Fibroblast of gingiva (primary cell): ENCODE measurements at places on chromosomes 2 and 18.

- DNase-seq: no peak
Measured at GRCh38 chr2:25960920-25961319, 21.4 kb downstream of the KIF3C start.

- DNase-seq: no peak
Measured at GRCh38 chr2:140185076-140185475, 1404.9 kb upstream of the NXPH2 start.

- DNase-seq: no peak
Measured at GRCh38 chr2:14861181-14861580, 228.7 kb downstream of the LRATD1 start.

GRCh38 chr18:2978661-2979106 lies 34.3 kb downstream of the LPIN2 start:
- DNase-seq: peak; percentile 57

DNA sequence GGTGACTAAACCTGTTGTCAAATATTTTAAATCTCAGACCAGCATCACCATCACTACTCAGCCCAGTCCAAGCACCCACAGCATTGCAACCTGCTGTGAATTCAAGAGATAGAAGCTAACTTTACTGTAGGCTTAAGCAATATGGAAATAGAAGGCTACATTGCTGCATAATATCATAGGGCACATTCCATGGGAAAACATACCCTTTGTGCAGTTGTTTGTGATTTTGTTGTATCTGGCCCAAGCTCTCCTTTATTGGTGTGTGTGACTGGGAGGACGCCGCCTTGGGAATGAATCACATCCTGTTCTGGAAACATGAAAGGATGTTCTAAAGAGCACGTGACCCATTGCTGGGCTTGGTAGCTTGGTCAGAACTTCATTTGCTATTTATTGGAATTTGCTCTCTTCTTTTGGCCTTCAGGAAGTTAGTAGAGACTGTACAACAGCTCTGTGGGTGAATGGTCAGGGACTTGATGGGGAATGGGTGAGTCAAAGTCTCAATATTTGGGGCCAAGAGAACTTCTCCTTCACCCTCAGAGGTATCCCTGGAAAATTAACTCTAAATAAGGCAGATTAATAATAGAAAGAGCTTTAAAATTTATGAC lies 106.8 kb upstream of the SERPINE2 start:
- peak; percentile 69 for DNase-seq

GRCh38 chr2:164910101-164910899 lies 45.0 kb downstream of the SLC38A11 start:
- no peak for DNase-seq

DNA sequence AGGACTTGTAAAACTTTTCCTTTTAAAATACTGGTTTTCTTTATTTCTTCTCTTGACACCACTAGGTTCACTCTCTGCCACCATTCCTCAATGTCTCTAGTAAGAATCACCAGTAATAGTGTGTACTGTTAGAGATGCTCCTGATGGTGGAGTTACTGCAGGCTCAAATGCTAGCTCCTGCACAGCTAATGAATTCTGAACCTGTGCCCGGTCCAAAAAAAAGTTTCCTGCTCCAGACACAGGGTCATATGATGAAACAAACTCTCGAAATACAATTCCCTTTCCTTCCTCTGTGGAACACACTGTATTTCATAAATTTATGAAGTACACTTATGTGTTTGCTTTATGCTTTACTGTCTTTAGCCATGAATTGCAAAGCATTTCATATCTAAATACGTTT lies 19.2 kb downstream of the PMS1 start:
- DNase-seq: peak; percentile 63

DNA sequence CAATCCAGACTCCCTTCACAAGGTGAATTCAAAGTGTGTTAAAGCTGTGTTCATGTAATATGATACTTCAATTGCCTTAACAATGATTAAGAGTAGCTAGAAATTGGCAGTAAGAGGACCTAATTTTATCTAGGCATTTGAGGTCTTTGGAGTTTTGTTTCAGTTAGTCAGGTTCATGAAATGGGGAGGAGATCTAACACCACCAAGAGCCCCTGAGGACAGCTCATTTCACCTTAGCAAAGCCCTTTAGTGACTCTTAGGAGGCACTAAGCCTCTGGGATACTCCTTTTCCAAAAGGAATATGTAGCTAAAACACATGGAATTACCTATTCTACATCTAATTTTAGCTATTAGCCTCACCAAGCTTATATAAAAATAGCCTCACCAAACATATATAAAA lies 716.5 kb upstream of the RAB6C start:
- no peak for DNase-seq

GRCh38 chr2:172461591-172462372 lies 34.4 kb downstream of the ITGA6 start:
- peak; percentile 11 for DNase-seq

- no peak for DNase-seq
Measured at GRCh38 chr2:237967463-237967951, 693 bp downstream of the UBE2F start.

DNA sequence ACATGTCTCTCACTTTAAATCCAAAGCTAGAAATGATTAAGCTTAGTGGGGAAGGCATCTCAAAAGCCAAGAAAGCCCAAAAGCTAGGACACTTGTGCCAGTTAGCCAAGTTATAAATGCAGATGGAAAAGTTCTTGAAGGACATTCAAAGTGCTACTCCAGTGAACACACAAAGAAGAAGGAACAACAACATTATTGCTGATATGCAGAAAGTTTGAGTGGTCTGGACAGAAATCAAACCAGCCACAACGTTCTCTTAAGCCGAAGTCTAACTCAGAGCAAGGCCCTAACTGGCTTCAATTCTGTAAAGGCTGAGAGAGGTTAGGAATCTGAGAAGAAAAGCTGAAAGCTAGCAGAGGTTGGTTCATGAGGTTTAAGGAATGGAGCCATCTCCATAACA lies 49.0 kb downstream of the PPP4R1 start:
- no peak for DNase-seq

DNA sequence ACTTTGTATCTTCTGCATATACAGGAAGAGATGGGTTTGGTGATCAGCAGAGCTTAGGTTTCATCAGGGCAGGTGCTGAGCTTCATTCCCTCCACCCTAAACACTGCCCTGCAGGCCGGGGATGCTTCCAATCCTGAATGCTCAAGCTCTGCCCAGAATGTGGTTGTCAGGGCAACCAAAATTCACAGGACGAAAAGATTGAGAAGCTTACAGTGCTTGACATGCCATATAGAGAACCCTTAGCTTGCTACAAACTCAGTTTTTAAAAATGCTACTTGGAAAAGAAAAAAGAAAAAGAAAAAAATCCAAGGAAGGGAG lies 65.6 kb downstream of the SH3RF3 start:
- DNase-seq: no peak

GRCh38 chr2:222993920-222994650 lies 57.9 kb upstream of the KCNE4 start:
- peak; percentile 96 for DNase-seq

GRCh38 chr2:185274718-185275484 lies 463.7 kb upstream of the FSIP2 start:
- DNase-seq: no peak

DNA sequence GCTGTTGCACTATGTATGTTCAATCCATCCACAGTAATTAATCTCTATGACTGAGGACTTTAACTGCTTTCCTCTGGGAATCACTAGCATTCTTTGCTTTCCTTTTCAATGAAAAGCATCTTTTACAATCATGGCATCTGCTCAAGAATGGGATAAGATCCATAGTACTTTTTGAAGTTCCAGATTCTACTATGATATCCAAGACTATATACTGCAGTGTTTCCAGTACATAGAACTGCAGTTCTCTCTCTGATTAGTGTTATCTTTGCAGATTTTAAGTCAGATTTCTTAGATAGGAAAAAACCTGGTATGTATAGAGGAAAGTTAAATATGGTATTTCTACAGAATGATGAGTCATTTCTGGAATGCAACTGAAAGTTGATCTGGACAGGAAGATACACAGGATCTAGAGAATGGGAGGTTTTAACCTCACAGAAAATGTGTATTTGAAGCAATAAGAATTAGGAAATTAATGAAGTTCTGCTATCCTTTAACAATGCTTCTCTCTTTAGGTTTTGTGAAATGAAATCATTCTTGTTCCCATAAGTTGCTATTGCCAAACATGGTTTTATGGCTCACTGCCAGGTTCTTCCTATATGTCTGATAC lies 670.7 kb downstream of the ERBB4 start:
- DNase-seq: peak; percentile 59

- peak; percentile 94 for DNase-seq
Measured at GRCh38 chr2:120613742-120614571, 121.7 kb upstream of the GLI2 start.

GRCh38 chr2:62431512-62431911 lies 74.5 kb downstream of the TMEM17 start:
- DNase-seq: no peak

GRCh38 chr18:68611311-68611710 lies 103.6 kb downstream of the TMX3 start:
- no peak for DNase-seq

DNA sequence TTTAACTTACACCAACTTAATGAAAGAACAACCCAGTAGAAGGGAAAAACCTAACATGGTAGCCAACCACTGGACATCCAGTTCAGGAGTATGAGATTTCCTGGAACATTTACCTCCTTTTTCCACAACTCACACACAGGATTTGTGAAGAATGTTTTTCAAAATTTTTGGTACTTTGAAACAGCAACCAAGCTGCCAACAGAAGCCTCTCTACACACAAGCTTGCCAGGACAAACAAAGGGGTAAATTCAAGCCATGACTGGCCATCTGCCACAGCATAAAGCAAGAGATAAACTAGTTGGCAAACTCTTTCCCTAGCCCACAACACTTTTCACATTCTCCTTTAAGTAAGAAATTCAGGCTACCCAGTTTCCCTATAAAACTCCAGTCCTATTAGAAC lies 21.4 kb downstream of the MGAT4A start:
- peak; percentile 25 for DNase-seq

DNA sequence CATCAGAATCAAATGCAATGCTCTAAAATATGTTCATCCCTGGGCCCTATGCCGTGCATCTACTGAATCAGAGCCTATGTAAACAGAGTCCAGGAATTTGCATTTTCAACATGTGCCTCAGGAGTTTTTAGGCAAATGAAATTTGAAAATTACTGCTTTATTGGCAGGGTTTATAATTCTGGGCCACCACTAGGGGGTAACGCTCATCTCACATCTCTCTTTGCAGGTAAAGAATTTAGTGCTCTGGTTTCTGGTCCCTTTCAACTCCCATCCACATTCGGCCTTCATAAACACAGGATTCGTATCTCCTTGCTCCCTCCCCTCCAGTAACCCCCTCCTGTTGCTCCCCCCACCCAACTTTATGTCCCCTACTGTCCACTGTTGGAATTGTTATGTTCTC lies 49.3 kb downstream of the LYPD6B start:
- no peak for DNase-seq

DNA sequence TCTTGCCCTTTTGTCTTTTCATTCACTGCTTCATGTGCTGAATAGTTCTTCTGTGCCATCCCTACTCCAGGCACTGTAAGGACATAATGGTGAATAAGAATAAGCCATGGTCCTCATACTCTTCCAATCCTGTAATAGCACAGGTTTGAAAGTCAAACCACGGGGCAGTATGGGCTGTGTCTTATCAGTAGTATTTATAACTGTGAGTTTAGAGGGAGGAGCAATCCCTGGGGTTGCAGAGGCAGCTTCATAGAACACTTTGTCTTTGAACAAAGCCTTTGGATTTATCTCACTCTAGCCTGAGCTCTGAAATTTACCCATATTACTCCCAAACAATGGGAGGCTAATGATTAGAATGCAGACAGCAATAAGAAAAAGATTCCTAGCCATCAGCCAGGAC lies 30.2 kb upstream of the ALK start:
- no peak for DNase-seq

DNA sequence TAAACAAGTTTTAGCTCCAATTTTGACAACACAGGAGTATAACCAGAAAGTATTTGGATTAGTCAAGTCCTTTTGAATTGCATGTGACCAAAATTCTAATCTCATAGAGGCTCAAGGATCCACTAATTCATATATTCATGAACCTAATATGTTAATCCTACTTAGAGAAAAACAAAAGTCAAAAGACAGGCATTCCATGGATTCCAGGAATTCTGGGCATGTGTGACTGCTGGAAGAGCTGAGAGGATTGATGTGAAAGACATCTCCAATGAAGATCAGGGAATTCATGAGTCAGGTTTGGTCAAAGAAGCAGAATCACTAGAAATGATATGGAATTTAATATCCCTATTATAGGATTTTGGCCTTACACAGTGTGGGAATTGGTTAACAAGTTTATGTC lies 1494.6 kb upstream of the DDX18 start:
- no peak for DNase-seq

DNA sequence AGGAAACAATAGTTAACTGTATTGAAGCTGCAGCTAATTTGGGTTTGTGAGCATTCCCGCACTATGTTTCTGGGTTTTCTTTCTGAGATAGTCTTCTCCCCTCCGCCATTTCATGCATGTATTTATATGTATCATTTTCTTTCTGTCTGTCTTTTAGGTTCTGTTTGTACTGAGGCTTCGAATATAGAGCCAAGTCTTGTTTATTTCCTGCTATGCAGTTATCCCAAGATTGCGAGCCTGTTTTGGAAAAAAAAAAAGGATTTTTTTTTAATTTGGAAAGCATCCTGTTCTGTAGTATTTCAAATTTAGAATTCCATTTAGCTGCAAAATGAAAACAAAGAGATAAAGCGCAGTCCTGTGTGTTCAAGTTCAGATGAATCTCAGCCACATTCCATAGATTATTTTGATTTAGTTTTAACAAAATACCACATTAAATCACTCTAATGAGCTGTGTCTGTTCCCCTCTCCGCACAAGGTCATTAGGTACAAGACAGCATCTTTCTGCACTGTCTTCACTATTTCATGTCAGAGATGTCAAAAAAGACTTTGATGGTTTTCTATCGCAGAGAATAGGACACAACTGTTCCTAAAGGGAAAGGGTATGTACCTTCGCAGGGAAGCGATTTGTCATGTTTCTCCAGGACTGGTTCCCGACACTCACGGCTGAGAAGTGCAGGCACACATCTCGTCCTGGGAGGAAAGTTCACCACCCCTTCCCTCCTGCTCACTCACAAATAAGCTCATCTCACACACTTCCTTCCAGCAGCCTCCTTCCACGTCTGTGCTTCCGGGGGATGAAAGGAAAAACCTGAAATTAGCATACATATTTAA lies 443.4 kb downstream of the ZNF516 start:
- DNase-seq: no peak

- DNase-seq: no peak
Measured at GRCh38 chr2:76498360-76498759, 787.6 kb upstream of the GCFC2 start.

DNA sequence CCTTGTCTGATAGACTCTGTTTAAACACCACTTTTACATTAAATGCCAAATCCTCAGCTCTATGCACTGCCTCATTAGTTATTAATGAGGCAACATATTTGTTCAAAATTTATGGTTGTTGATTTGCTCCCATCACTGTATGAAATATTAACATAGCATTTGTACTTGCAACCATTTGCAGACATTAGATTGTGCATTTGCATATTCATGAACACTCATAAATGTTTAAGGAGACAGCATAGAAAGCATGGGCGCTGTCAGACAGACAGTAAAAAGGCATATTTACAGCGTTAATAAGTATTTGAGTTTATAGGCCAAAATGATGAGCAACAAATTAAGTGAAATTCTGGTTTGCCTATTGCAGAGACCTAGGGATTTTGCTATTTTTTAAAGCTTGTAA lies 502.3 kb downstream of the TXNL1 start:
- DNase-seq: no peak
